ENCODE measurements at places on chromosomes 6 and 20. TPM values are rescaled to one million over a fixed set of nuclear protein-coding genes. Genes with fewer than 3 reads are reported as not detected.

The DSP gene
- 0.25 TPM for total RNA-seq

DNA sequence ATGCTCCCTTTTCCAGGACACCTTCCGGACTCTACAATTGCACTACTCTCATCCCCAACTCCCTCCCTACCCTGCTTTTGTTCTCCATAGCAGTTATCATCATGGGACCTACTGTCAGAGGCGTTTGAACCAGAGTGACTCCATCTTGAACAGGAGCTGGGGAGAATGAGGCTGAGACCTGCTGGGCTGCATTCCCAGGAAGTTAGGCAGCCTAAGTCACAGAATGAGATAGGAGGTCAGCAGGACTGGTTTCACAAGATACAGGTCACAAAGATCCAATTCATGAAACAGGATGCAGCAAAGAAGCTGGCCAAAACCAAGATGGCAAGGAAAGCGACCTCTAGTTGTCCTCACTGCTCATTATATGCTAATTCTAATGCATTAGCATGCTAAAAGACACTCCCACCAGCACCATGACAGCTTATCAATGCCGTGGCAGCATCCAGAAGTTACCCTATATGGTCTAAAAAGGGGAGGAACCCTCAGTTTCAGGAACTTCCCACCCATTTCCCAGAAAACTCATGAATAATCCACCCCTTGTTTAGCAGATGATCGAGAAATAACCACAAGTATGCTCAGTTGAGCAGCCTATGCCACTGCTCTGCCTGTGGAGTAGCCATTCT is 15.6 kb downstream of the SLC13A3 start:
- no peak overlapping the region for H3K4me3 ChIP-seq
- DNase-seq = no peak
- H3K4me1 ChIP-seq = no peaks in the 10 kb centered on the region
- peaks cover 7% of the 10 kb centered on the region for H3K27me3 ChIP-seq

The MACROD2 gene
- not detected for total RNA-seq

The PTP4A1 gene
- 52.6 TPM for total RNA-seq

DNA sequence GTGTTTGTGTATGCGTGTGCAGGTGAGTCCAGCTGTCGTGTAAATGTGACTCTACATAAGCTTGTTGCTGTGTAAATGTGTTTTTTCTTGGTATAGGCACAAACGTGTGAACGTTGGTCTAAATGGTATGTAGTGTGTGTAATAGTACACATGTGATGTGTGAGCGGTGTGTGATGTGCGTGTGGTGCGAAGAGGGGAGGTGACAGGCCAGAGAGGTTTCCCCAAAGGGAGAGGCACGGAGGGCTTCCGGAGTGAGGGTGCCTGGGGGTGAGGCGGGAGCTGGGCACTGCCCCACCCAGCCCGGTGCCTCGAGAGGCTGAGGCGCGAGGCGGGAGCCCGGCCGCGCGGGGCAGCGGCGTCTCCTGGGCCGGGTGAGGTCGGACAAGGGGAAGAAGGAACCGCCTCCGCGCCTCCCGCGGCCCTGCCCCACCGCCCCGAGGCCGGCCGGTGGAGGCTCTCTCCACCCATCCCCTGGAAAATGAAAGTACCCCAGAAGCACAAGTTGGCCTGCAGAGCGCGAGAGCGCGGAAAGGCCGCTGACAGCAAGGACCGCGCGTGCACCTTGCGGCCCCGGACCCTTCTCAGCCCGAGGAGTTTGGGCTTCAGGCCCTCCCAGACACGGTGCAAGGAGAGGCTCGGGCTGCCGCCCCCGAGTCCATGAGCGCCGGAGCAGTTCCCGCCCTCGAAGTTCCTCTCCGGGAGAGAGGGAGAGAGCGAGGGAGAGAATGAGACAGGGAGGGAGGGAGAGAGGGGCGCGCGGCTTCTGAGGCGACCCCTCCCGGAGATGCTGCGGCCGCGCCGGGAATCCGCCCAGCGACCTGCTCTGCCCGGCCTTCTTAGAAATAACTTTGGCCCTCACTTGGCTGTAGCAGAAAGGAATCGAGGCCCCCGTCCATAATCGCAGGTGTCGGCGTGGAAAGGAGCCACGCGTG is 43.2 kb upstream of the OSTM1 start:
- peak overlapping the region; percentile 74 for H3K4me3 ChIP-seq
- H3K36me3 ChIP-seq = no peaks in the 10 kb centered on the region
- H3K27me3 ChIP-seq = peaks cover 87% of the 10 kb centered on the region
- peak; percentile 39 for DNase-seq
- H3K4me1 ChIP-seq = peaks cover 48% of the 10 kb centered on the region

- peak overlapping the region; percentile 81 for H3K27ac ChIP-seq
- peaks cover 72% of the 10 kb centered on the region for H3K27me3 ChIP-seq
- peaks cover 16% of the 10 kb centered on the region for H3K4me1 ChIP-seq
- H3K36me3 ChIP-seq = no peaks in the 10 kb centered on the region
Observed at GRCh38 chr6:105991561-105992314, 94.4 kb upstream of the PRDM1 start.

GRCh38 chr20:16364320-16364687 is 208.9 kb downstream of the KIF16B start:
- DNase-seq = no peak
- peaks cover 5% of the 10 kb centered on the region for H3K36me3 ChIP-seq
- H3K4me3 ChIP-seq = no peak overlapping the region
- H3K27me3 ChIP-seq = no peaks in the 10 kb centered on the region
- H3K4me1 ChIP-seq = no peaks in the 10 kb centered on the region

GRCh38 chr6:27748661-27749060 is 163.5 kb downstream of the OR2B2 start:
- peaks cover 2% of the 10 kb centered on the region for H3K36me3 ChIP-seq
- H3K27ac ChIP-seq = no peak overlapping the region
- DNase-seq = no peak
- no peak overlapping the region for H3K4me3 ChIP-seq
- H3K27me3 ChIP-seq = peaks cover 12% of the 10 kb centered on the region

GRCh38 chr6:29737707-29738630 is 14.7 kb downstream of the HLA-F start:
- no peak overlapping the region for H3K27ac ChIP-seq
- H3K4me3 ChIP-seq = no peak overlapping the region
- no peaks in the 10 kb centered on the region for H3K36me3 ChIP-seq
- peak; percentile 83 for DNase-seq
- H3K27me3 ChIP-seq = no peaks in the 10 kb centered on the region

- no peak overlapping the region for H3K4me3 ChIP-seq
- peaks cover 15% of the 10 kb centered on the region for H3K36me3 ChIP-seq
- no peaks in the 10 kb centered on the region for H3K27me3 ChIP-seq
- H3K27ac ChIP-seq = no peak overlapping the region
- no peak for DNase-seq
Observed at GRCh38 chr6:170006900-170007467, 255.6 kb downstream of the ERMARD start.

- H3K27me3 ChIP-seq = no peaks in the 10 kb centered on the region
- DNase-seq = no peak
- H3K4me3 ChIP-seq = no peak overlapping the region
- peak overlapping the region; percentile 51 for H3K27ac ChIP-seq
Observed at GRCh38 chr6:139037490-139037889, 8.9 kb downstream of the ABRACL start.

DNA sequence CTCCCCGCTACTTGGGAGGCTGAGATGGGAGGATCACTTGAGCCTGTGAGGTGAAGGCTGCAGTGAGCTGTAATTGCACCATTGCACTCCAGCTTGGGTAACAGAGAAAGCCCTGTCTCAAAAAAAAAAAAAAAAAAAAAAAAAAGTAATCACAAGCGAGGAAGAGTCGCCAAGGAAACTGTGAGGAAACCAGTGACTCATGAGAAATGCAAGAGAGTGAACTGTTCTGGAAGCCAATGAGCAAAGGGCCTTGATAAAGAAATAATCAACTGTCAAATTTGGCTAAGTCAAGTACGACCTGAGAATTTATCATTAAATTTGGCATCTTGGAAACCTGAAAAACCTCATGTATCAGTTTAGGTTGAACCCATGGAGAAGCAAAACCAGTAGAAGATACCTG is 16.1 kb upstream of the LAMP5 start:
- DNase-seq = no peak
- no peaks in the 10 kb centered on the region for H3K36me3 ChIP-seq
- no peaks in the 10 kb centered on the region for H3K4me1 ChIP-seq
- no peak overlapping the region for H3K27ac ChIP-seq

DNA sequence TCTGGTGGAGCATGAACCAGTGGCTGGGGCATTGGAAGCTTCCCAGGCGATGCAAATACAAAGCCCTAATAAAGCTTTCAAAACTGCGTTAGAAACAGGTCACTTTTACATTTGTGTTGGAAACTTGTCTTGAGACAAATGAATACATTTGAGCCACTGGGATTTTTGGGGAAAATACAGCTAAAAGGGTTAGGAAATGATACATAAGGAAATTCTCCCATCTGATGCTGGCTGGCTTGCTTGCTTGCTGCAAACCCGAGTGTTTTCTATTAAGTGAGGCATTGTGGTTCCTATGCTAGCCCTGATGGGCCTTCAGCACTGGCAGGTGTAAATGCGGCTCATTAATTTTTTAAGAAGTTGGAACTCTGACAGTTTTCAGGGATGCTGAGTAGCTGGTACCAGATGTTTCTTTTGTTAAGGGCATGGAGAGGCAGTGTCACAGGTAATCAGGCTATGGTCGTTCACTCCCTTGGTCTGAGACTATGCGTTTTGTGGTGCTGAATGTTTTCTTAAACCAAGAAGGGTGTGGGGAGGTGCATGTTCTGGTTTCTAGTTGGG is 35.2 kb downstream of the RREB1 start:
- no peak overlapping the region for H3K27ac ChIP-seq
- H3K27me3 ChIP-seq = no peaks in the 10 kb centered on the region
- H3K36me3 ChIP-seq = peaks cover 1% of the 10 kb centered on the region
- no peak for DNase-seq

The HLA-DOA gene
- total RNA-seq = 8.1 TPM

GRCh38 chr20:52847731-52848359 is 124.3 kb upstream of the TSHZ2 start:
- peaks cover 5% of the 10 kb centered on the region for H3K27me3 ChIP-seq
- H3K4me3 ChIP-seq = no peak overlapping the region
- H3K36me3 ChIP-seq = no peaks in the 10 kb centered on the region
- no peaks in the 10 kb centered on the region for H3K4me1 ChIP-seq
- DNase-seq = no peak

The FERMT1 gene
- total RNA-seq = 0.09 TPM

DNA sequence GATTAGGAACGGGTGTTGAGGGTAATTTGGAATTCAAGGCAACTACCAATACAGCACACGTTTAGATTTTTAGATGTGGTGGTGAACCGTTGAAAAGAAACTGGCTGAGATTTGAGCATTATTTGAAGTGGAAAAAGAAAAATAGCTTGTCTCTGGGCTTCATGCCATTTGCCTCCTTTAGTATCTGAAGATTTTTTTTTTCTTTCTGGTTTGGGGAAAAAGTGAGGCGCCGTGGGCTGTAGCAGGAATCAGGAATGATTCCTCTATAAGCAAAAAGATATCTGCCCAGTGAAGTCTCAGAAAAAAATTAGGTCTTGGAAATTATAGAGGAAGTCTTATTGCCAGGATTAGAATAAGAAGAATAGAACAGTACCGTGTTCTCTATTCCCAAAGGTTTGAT is 88.5 kb downstream of the RPS12 start:
- no peaks in the 10 kb centered on the region for H3K4me1 ChIP-seq
- no peak for DNase-seq
- H3K27ac ChIP-seq = no peak overlapping the region
- H3K36me3 ChIP-seq = no peaks in the 10 kb centered on the region
- H3K27me3 ChIP-seq = peaks cover 4% of the 10 kb centered on the region

The KIF6 gene
- 0.14 TPM for total RNA-seq

The HDGFL1 gene
- not detected for total RNA-seq

- no peak overlapping the region for H3K4me3 ChIP-seq
- peaks cover 36% of the 10 kb centered on the region for H3K27me3 ChIP-seq
- H3K4me1 ChIP-seq = peaks cover 2% of the 10 kb centered on the region
- no peaks in the 10 kb centered on the region for H3K36me3 ChIP-seq
- DNase-seq = peak; percentile 1
Observed at GRCh38 chr20:6769903-6770785, 2.7 kb downstream of the BMP2 start.

DNA sequence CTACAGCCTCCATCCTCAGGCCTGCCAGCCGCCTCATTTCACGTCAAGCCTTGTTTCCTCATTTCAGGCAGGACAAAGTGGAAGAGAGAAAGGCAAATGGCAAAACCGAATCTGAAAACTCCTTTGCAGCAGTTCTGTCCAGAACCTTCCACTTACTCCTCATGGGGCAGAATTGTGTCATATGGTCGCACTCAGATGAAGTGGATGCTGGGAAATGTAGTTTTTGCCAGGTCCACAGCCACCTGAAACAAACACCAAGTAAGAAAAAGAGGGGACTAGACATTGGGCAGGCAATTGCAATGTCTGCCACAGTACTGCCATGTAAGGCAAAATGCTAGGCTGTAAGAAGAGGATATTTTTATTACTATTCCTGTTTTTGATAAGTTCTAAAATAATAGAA is 44.9 kb downstream of the ISM1 start:
- H3K4me3 ChIP-seq = no peak overlapping the region
- peaks cover under 1% of the 10 kb centered on the region for H3K36me3 ChIP-seq
- no peak overlapping the region for H3K27ac ChIP-seq
- no peak for DNase-seq
- H3K27me3 ChIP-seq = peaks cover 2% of the 10 kb centered on the region

The PSORS1C1 gene
- total RNA-seq = not detected

DNA sequence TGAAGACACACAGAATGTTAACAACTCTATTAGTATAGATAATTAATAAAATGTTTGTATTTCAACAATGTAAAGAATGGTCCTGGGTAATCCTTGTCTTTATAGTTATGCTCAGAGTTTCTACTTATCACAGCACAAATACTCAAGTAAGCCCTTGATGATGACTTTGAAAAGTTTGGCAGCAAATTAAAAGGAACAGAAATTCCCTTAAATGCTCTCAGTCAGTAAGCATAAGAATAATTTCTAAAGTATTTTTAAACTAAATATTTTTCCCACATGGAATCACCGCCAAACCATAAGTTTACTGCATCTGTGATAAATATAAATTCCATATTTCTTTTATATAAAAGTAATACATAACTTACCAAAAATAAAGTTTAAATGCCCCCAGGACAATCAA is 96.1 kb downstream of the COL12A1 start:
- no peak overlapping the region for H3K4me3 ChIP-seq
- H3K27me3 ChIP-seq = no peaks in the 10 kb centered on the region
- no peak overlapping the region for H3K27ac ChIP-seq
- DNase-seq = no peak
- H3K4me1 ChIP-seq = no peaks in the 10 kb centered on the region
- no peaks in the 10 kb centered on the region for H3K36me3 ChIP-seq

The NKAIN2 gene
- total RNA-seq = not detected

- no peaks in the 10 kb centered on the region for H3K4me1 ChIP-seq
- no peak overlapping the region for H3K4me3 ChIP-seq
- no peak overlapping the region for H3K27ac ChIP-seq
- no peaks in the 10 kb centered on the region for H3K27me3 ChIP-seq
Observed at GRCh38 chr6:147035886-147036285, 168.3 kb upstream of the STXBP5 start.

DNA sequence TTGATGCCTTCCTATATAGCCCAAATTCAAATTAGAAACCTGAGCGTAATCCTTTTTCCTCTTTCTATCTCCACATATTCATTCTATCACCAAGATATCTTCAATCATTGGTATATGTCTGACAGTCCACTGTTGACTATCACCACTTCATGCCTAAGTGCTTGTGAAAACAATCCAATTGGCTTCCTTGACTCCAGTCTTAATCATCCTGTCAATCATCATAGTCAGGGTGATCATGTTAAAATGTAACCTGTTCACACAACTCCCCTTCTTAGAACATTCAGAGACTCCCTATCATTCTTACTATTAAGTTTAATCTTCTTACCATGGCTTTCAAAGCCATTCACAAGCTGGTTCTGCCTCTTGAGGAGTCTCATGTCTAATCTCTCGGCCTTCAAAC is 616.7 kb downstream of the PHF3 start:
- H3K4me1 ChIP-seq = no peaks in the 10 kb centered on the region
- DNase-seq = no peak
- H3K4me3 ChIP-seq = no peak overlapping the region
- H3K27ac ChIP-seq = no peak overlapping the region
- H3K27me3 ChIP-seq = no peaks in the 10 kb centered on the region

The TCP11 gene
- total RNA-seq = not detected

All from activated CD8-positive, alpha-beta T cell treated with anti-CD3 and anti-CD28 coated beads for 36 hours (primary cell).